NCI-H1048 (cell line): ENCODE measurements at places on chromosomes 1 and 21.

GRCh38 chr1:112575154-112575804 lies 43.7 kb downstream of the ST7L start:
- no peak for DNase-seq

DNA sequence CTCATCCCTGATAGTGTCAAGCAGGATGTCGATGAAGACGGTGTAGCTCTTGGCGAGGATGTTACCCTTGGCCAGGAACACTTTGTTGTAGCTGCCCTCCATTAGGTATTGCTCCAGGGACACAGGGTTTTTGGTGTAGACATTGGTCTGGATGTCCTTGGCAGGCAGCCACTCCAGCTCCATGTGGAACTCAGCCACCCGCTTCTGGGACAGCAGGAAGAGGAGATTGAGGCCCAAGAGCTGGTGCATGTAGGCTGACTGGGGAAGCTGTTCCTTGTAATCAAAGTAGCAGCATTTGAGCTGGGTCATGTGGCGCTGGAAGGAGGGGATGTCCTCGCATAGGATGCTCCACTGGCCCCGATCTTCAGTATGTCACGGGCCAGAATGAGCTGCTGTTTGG lies 9.5 kb downstream of the IL6R start:
- DNase-seq = no peak

- DNase-seq = no peak
Observed at GRCh38 chr1:42417166-42417565, 36.6 kb downstream of the RIMKLA start.

DNA sequence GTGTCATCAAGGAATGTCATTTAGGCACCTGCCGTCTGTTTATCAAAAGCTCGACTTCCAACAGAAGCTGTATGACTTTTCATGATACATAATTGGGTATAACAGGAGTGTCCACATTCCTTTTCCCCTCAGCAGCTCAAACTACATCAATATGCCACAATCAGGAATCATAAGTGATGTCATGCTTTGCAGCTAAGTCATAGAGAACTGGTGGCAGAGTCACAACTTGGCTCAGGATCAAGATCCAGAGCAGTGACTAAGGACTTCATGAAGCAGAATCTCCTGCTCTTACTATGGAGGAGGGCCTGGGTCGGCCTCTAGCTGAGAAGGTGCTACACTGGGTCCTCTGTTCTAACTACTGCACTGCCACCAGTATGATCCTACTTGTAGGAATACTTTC lies 36.5 kb upstream of the AGBL4 start:
- no peak for DNase-seq

DNA sequence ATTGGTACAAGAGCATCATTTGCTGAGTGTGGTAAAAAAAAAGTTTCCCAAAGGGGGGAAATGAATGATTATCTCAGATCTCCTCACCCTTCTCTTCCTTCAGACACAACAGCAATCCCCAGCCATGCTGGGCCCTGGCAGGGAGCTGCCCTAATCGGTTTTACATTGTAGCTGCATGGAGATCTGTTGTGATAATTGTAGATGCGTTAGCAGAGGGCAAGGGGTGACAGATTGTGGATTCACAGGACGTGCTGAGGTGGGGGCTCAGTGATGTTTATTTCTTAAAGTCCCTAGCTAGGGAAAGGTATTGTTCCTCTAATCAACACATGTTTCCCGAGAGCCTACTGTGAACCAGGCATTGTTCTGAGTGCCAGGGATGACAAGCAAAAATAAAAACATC lies 304.1 kb downstream of the PBX1 start:
- no peak for DNase-seq

- no peak for DNase-seq
Observed at GRCh38 chr1:1440262-1441001, 4.9 kb downstream of the VWA1 start.

- no peak for DNase-seq
Observed at GRCh38 chr1:214466403-214467077, 84.9 kb downstream of the PTPN14 start.

DNA sequence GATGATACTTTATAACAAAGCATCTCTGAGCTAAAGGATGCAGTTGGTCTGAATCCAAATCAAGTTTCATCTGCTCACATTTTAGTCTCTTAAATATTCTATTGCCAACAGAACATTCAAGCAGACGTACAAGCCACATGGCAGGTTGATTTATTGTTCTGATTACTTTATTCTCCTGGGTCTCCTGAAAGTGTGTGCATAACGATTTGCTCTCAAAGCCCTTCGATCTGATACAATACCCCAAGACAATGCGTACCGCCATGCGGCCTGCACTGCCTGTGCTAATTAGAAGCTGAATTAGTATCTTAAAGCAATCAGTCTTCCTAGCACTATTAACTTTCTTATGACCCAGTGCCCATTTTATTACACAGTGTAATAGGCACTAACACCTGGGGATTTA lies 56.9 kb downstream of the FHAD1 start:
- no peak for DNase-seq

- DNase-seq = no peak
Observed at GRCh38 chr1:67616394-67616985, 68.5 kb upstream of the GADD45A start.

- no peak for DNase-seq
Observed at GRCh38 chr1:2840036-2840809, 38.7 kb upstream of the TTC34 start.

- DNase-seq = no peak
Observed at GRCh38 chr1:3443807-3444206, 10.7 kb upstream of the ARHGEF16 start.

GRCh38 chr1:214764502-214764901 lies 161.5 kb downstream of the CENPF start:
- no peak for DNase-seq

DNA sequence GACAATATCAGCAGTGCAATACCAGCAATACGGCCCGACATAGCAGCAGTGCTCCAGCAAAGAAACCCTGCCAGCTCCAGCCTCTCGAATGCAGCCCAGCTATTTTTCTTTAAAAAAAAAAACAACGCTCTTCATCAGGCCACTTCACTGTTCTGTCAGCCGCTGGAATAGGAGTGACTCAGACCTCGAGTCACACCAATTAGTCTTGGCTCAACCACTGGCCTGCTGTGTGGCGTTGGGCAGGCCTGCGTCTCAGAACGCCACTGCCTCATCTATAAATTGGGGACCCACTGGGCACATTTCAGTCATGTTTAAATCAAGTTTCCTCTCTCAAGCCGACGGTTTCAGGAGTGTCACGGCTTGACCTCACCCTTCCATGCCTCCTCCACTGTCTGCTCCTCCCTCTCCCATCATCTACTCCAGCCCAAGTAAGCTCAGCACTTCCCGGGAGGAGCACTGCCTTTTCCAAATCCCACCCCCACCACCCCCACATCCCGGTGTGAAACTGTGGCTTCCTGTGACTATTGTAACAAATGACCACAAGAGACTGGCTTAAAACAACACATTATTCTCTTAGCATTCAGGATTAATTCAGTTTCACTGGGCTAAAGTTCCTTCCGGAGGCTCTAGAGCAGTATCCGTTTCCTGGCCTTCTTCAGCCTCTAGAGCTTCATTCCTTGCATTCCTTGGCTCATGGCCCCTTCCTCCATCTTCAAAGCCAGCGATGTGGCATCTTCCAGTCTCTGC lies 71.9 kb upstream of the EFHD2 start:
- DNase-seq = no peak

GRCh38 chr1:213983493-213984386 lies 4.0 kb upstream of the PROX1 start:
- no peak for DNase-seq

- no peak for DNase-seq
Observed at GRCh38 chr1:23436520-23437354, 12.2 kb upstream of the TCEA3 start.

DNA sequence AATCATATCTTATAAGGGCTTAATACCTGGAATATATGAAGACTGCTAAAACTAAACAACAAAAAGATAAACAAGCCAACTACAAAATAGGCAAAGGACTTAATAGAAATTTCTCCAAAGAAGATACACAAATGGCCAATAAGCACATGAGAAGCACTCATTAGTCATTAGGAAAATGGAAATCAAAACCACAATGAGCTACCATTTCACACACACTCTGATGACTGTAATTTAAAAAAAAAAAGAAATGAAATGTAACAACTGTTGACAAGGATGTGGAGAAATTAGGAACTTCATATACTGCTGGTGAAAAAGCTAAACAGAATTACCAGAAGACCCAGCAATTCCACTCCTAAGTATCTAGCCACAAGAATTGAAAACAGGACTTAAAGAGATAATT lies 374.2 kb upstream of the ZP4 start:
- no peak for DNase-seq

GRCh38 chr1:111559736-111560279 lies 56.4 kb upstream of the ADORA3 start:
- DNase-seq = no peak

DNA sequence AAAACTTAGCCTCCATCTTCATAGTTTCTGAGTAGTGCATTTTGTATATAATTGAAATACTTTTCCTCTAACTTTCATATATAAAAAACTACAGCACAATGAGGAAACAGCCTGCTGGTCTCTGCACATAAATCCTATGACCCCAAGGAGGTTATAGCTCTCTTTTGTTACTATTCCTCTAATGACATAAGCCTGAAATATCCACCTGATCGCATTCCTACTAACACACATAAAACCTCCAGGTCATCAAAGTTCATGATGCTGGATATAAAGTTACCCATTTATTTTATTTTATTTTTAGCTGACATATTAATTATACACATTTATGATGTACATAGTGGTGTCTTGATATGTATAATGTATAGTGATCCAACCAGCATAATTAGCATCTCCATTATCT lies 1042.0 kb upstream of the B3GALT2 start:
- no peak for DNase-seq

DNA sequence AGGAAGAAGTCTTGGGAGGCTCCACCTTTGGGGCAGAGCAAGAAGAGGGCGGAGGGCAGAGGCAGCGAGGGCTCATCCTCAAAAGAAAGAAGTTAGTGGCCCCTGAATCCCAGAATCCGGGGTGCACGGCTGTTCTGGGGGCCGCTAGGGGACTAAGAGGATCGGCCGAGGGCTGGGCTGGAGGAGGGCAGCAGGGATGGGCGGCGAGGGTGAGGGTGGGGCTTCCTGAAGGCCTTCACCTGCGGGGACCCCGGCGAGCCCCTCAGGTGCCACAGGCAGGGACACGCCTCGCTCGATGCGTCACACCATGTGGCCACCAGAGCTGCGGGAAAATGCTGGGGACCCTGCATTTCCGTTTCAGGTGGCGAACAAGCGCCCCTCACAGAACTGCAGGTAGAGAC lies 23.9 kb downstream of the COL6A1 start:
- no peak for DNase-seq

DNA sequence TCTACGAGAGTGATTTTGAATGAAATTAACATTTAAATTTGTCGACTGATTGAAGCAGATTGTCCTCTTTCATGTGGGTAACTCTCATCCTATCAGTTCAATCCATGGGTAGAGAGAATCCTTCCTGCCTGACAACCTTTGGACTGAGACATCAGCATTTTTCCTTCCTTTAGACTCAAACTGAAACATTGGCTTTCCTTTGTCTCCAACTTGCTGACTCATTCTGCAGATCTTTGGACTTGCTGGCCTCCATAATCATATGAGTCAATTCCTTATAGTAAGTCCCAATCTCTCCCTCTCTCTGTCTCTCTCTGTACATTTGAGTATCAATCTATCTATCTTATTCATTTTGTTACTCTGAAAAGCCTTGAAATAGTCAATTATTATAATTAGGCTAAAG lies 416.7 kb downstream of the LRRIQ3 start:
- DNase-seq = no peak

DNA sequence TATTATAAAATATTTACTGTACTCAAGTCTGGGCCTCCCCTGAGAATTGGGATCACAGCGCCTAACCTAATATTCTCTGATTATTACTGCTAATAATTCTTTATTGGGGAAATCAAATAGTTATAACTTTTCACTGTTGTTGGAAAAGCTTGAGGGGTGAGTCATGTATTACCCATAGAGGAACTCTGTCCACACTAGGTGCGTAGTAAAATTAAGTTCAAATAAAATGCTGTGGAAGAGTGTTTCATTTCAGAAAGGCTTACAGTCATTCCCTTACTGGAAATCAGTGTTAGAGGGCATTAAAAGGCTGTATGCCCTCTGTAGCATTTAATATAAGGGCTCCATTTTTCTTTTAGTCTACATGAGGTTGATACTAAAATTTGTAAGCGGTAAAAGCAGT lies 135.0 kb upstream of the NFIA start:
- DNase-seq = no peak

DNA sequence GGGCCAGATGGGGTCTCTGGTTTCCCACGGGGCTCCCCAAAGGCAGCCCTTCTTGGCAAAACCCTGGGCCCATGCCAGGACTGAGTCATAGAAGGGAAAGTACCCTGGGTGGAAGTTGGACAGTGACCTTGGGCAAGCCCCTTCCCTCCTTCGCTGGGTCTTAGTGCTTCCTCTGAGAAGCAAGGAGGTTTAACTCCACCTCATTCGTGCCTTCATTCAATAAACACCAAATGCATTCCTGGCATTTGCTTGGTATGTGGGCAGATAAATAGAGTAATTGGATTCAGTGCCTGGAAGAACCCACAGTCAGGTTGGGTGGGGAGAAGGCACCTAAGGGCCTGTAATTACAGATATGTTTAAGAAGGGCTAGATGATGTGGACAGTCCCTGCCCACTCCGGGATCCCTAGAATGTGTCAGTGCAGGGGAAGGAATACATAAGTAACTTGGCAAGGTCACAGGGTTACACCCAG lies 36.3 kb upstream of the CITED4 start:
- DNase-seq = no peak

- no peak for DNase-seq
Observed at GRCh38 chr1:198601936-198602889, 36.6 kb upstream of the PTPRC start.

- DNase-seq = no peak
Observed at GRCh38 chr21:33259995-33260394, 6.2 kb upstream of the IL10RB start.

- DNase-seq = no peak
Observed at GRCh38 chr1:47738560-47739182, 258.5 kb downstream of the TRABD2B start.

DNA sequence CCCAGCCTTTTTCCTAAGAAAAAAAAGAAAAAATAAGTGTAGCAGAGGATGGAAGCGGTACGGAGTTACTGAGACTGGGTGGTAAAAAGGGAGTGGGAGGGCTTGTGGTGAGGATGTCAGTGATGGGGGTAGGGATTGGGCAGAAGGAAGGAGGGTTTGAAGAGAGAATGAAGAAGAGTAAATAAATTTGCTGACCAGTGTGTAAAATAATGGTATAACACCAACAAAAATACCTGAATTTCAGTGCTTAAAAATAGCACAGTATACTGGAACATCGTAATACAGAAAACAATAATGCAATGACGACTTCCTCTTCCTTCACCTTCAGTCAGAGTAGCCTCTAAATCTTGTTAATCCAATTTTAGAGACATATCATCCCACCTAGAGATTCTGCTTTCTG lies 18.8 kb upstream of the SYPL2 start:
- no peak for DNase-seq
